ENCODE measurements at places on chromosomes 16 and 17. TPM values are rescaled to one million over a fixed set of nuclear protein-coding genes. Genes with fewer than 3 reads are reported as not detected.

DNA sequence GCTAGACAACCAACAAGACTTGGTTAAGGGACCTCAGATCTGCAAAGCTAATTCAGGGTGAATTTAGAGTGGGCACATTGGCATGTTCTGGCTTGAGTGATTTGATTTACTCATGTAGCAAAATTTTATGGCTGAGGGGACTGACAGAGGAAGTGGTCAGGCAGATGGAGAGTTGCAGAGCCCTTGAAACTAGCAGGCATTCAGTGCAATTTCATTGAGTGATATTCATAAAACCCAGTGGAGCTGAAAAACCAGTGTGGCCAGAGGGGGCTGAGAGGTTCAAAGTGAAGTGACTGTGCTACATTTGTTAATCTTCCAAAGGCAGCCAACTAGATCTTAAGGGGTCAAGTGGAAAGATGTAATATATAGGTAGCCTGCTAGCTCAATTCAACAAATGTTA is 2.2 kb upstream of the TMEM94 start:
- H3K27me3 ChIP-seq: no peaks in the 10 kb centered on the region
- H3K4me1 ChIP-seq: peaks cover 35% of the 10 kb centered on the region
- no peak overlapping the region for H3K27ac ChIP-seq
- H3K4me3 ChIP-seq: no peak overlapping the region
- no peaks in the 10 kb centered on the region for H3K36me3 ChIP-seq

The TBC1D3I gene
- polyA plus RNA-seq: 0.36 TPM

GRCh38 chr16:77221482-77221881 is 22.3 kb downstream of the SYCE1L start:
- H3K27ac ChIP-seq: no peak overlapping the region
- DNase-seq: no peak
- no peaks in the 10 kb centered on the region for H3K27me3 ChIP-seq
- no peak overlapping the region for H3K4me3 ChIP-seq

The PRAC2 gene
- not detected for polyA plus RNA-seq

The TP53TG3F gene
- not detected for polyA plus RNA-seq

The TNS4 gene
- polyA plus RNA-seq: not detected

The SPN gene
- polyA plus RNA-seq: 3.3 TPM

DNA sequence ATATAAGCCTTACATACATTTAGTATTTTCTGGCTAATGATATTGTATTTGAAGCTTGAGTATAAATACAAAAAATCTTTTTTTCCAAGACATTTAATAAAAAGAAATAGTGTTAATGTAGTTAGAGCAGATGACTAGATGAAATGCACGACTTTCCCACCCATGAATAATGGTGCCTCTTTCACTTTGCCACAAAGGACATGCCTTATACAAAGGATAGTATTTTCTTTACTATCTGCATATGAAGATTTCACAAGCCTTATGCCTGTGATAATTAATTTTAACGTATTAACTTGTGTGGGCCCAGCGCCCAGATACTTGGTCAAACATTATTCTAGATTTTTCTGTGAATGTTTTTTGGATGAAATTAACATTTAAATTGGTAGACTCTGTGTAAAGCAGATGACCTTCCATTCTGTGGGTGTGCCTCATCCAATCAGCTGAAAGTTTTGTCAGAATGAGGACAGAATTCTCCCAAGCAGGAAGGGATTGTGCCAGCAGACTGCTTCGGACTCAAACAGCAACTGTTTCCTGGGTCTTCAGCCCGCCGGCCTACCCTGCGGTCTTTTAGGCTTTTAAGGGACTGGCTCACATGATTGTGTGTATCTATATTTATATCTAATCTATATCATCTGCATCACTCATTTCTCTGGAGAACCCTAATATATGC is 115.4 kb downstream of the USP22 start:
- no peaks in the 10 kb centered on the region for H3K4me1 ChIP-seq
- no peak for DNase-seq
- H3K27me3 ChIP-seq: peaks cover 5% of the 10 kb centered on the region
- no peak overlapping the region for H3K4me3 ChIP-seq
- H3K27ac ChIP-seq: no peak overlapping the region
- H3K36me3 ChIP-seq: no peaks in the 10 kb centered on the region

The C1QTNF8 gene
- polyA plus RNA-seq: not detected

The IL32 gene
- 10.6 TPM for polyA plus RNA-seq

- DNase-seq: no peak
- no peak overlapping the region for H3K4me3 ChIP-seq
- peaks cover 15% of the 10 kb centered on the region for H3K4me1 ChIP-seq
- no peak overlapping the region for H3K27ac ChIP-seq
- H3K36me3 ChIP-seq: no peaks in the 10 kb centered on the region
- peaks cover 18% of the 10 kb centered on the region for H3K27me3 ChIP-seq
These were observed 8.1 kb upstream of the EPX start for GRCh38 chr17:58184308-58184985.

GRCh38 chr17:47287068-47287467 is 33.4 kb downstream of the ITGB3 start:
- no peaks in the 10 kb centered on the region for H3K36me3 ChIP-seq
- H3K4me1 ChIP-seq: peaks cover 30% of the 10 kb centered on the region
- peak overlapping the region; percentile 97 for H3K27ac ChIP-seq
- H3K4me3 ChIP-seq: peak overlapping the region; percentile 44
- H3K27me3 ChIP-seq: no peaks in the 10 kb centered on the region
- no peak for DNase-seq

DNA sequence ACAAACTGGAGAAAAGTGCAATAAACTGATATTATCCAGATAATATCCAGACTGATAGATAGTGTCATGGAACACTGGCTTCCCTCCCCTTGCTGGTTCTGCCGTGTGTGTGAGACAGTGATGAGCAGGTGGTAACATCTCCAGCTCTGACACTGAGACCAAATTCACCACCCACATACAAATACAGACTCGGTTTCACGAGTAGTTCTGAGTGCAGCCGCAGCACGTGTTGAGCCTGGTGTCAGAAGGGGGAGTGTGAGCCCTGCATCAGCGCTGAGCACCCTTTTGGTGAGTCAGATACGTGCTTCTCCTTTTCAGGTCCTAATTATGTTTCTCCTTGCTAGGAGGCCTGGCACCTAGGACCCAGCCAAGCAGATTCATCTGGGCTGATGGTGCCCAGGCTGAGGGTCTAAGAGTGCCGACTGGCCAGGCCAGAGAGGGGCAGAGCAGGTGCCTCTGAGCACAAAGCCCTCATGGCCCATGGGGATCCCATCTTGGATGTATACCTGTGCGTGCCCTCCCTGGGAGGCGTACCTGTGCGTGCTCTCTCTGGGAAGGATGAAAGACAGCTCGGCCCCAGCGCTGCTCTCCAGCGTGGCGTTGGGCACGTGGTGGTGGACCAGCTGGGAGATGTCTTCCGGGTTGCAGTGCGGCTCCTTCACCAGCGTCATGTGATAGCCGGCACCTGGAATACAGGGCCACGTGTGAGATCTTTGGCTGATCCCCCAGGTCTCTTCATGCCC is 27.3 kb upstream of the RNPS1 start:
- no peak overlapping the region for H3K4me3 ChIP-seq
- H3K4me1 ChIP-seq: no peaks in the 10 kb centered on the region
- no peaks in the 10 kb centered on the region for H3K27me3 ChIP-seq
- DNase-seq: no peak
- H3K27ac ChIP-seq: peak overlapping the region; percentile 16

DNA sequence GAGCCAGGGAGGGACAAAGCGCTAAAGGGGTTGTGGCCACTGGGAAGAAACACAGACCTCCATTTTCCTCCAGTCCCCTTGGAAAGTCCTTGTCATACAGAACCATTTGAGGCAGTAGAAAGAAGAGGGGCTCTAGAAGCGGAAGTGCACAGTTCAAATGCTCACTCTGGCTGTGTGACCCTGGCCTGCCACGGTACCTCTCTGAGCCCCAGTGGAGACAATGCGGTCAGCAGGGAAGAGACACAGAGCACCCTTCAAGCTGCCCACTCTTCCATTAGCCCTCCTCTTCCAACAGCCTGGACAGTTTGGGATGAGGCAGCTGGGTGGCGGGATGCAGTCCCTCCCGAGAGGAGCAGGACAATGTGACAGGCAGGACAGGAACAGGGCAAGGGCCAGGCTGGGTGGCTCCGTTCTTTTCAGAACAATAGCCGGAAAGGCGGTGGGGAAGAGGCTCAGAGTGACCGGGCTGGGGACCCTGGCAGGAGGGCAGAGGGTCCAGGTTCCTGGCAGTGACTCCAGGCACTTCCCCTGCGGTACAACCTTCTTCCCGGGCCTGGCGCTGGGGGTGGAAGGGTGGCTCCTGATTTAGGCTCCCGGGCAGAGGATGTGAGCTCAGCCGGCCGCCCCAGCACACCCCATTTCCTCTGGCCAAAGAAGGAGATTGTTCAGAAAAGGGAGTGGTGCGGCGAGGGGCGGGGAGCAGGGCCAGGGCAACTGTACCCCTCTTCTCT is 5.6 kb downstream of the CASKIN2 start:
- no peaks in the 10 kb centered on the region for H3K27me3 ChIP-seq
- no peak overlapping the region for H3K27ac ChIP-seq
- no peaks in the 10 kb centered on the region for H3K4me1 ChIP-seq
- DNase-seq: no peak
- no peak overlapping the region for H3K4me3 ChIP-seq
- no peaks in the 10 kb centered on the region for H3K36me3 ChIP-seq

GRCh38 chr17:78820841-78821240 is 19.8 kb downstream of the USP36 start:
- peaks cover 37% of the 10 kb centered on the region for H3K4me1 ChIP-seq
- no peak overlapping the region for H3K27ac ChIP-seq
- H3K4me3 ChIP-seq: no peak overlapping the region
- H3K27me3 ChIP-seq: no peaks in the 10 kb centered on the region

The MYL4 gene
- polyA plus RNA-seq: 0.53 TPM

DNA sequence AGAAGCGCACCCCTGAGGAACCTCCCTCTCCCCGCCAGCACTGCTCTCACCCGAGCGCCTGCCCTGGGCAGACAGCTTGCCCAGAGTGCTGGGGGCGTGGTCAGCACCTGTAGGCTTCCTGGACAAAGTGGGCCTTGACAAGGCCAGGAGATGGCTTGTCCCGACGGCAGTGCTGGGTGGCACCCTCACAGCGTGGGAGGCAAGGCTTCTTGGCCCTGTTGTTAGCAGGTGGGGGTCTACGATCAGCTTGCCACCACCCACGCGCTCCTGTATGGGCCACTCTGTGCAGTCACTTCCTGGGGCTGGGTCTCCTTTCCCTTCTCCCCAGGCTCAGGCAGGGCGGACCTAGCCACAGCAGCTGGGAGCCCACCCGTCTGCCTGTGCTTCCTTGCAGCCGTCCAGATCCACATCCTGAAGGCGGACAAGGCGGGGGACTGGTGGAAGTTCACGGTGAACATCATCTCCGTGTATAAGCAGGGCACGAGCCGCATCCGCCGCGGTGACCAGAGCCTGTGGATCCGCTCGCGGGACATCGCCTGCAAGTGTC is 218.0 kb downstream of the NTN1 start:
- peaks cover 11% of the 10 kb centered on the region for H3K27me3 ChIP-seq
- H3K27ac ChIP-seq: no peak overlapping the region
- H3K36me3 ChIP-seq: no peaks in the 10 kb centered on the region
- DNase-seq: peak; percentile 16
- H3K4me3 ChIP-seq: peak overlapping the region; percentile 89

The ZPBP2 gene
- polyA plus RNA-seq: 0.77 TPM

GRCh38 chr16:50298075-50298460 is 31.7 kb downstream of the ADCY7 start:
- peaks cover 8% of the 10 kb centered on the region for H3K36me3 ChIP-seq
- DNase-seq: no peak
- peak overlapping the region; percentile 76 for H3K27ac ChIP-seq
- no peak overlapping the region for H3K4me3 ChIP-seq
- no peaks in the 10 kb centered on the region for H3K27me3 ChIP-seq

DNA sequence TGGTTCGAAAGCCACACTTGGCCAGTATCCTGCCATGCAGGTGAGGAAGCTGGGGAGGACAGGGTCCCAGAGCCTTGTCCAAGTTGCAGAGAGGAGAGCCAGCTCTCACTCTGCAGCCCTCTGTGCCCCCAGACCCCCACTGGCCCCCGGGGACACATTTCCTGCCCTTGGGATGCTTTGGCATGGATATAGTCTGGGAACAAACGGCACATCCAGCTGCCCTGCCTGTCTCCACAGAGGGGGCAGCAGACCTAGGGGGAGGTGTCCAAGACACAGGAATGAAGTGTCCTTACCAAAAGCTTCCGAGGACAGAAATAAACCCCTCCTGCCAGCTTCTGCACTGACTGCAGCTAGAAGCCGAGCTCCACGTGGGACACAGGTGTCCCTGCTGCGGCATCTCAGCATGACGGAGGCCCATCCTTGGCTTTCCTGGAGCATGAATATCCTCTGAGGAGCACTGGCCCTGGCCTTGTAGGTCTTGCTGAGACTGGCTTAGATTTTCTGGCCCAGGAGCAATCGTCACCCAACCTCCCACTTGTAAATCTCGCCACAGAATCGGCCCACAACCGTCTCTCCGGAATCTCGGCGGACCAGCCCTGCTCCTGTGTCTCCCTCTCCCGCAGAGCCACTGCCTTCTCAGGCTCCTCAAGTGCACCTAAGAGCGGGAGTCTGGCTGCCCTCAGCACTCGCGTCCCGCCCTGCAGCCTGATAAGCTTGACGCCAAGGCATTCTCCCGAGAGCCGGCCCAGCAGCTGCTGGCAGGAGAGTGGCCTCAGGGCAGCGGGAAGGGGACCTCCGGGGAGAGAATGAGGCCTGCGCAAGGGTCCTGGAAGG is 1.1 kb upstream of the CAPN15 start:
- no peaks in the 10 kb centered on the region for H3K27me3 ChIP-seq
- H3K4me1 ChIP-seq: peaks cover 35% of the 10 kb centered on the region
- H3K36me3 ChIP-seq: no peaks in the 10 kb centered on the region
- no peak for DNase-seq
- peak overlapping the region; percentile 83 for H3K4me3 ChIP-seq

DNA sequence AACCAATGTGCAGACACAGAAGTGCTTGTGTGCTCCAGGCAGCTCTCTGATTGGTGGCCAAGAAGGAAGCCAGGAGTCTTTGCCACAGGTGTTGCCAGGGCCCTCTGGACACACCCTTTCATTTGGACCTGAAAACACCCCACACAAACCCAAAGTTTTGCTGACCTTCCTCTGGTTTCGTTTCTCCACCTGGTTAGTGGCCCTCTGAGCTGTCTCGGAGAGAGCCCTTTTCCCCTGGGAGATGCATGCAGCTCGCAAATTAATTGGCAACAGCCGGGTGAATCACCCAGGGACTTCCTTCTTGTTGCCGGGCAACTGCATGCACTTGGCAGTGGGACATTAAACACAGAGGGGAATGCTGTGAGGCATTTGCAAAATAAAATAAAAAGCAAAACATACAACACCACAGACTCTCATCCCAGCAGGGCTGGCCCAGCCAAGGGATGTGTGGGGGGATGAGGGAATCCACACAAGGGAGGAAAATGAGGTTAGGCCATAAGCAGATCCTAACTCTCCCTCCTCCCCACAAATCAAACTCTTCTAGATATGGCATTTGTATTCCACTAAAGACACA is 286.6 kb downstream of the SOX9 start:
- H3K27me3 ChIP-seq: no peaks in the 10 kb centered on the region
- no peaks in the 10 kb centered on the region for H3K36me3 ChIP-seq
- no peak overlapping the region for H3K27ac ChIP-seq
- no peak for DNase-seq

All from naive B cell (primary cell).